ENCODE measurements at places on chromosomes 2 and 18.
A peak's percentile ranks its signal among the peaks of the same experiment; 100 is the strongest.

- peak; percentile 49 for DNase-seq
These were observed 35.8 kb downstream of the ST3GAL5 start for GRCh38 chr2:85852937-85853498.

- no peak for DNase-seq
These were observed 47.3 kb upstream of the TMEM200C start for GRCh38 chr18:5942591-5942990.

DNA sequence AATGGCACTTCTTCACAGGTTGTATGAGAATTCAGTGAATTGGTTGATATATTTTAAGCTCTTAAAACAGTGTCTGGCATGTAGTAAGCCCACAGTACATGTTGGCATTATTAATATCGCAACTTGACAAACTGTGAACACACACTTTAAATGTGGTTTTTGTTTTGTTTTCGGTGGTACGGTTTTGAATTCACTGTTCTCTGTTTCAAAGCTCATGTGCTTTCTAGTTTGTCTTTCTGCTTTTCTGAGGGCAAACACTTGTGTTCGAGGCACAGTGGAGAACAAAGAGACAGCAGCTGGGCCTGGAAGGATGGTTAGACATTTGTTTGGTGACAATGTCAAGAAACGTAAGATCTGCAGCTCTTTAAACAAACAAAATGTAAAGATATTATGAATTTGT lies 276.5 kb upstream of the MC4R start:
- DNase-seq: no peak

GRCh38 chr2:212998626-212999359 lies 152.6 kb downstream of the IKZF2 start:
- DNase-seq: no peak

DNA sequence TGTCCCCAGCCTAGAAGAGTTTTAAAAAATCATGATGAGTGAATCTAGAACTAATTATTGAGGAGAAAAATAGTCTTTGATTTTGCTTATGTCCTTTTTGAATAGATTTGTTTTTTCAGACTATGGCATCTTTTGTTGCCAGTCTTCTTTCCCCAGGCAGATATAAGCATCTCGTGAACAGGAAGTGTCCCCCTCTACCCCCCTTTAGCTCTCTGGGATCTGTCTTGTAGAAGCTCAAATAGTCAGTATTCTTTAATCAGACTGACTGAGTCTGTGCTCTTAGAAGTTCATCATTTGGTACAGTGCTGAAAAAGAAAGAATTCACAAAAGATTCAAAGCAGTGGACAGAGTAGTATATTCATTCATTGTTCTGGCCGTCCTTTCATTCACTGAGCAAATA lies 10.4 kb downstream of the PRKCE start:
- no peak for DNase-seq

GRCh38 chr18:61891271-61891670 lies 1.5 kb downstream of the RNF152 start:
- DNase-seq: no peak

GRCh38 chr2:136985044-136985443 lies 219.7 kb downstream of the THSD7B start:
- DNase-seq: no peak

GRCh38 chr2:85797921-85798320 lies 44.1 kb downstream of the ATOH8 start:
- DNase-seq: no peak

All from T-helper 2 cell treated with Interferon-gamma antibody and Interleukin-4, amounts not matched to agents 5 μg/mL and 100 μg/mL, for 36 hours (primary cell).